ENCODE measurements at places on chromosomes 4 and X. TPM values are rescaled to one million over a fixed set of nuclear protein-coding genes. Genes with fewer than 3 reads are reported as not detected.

The THAP9 gene
- 5.3 TPM for total RNA-seq

The ARX gene
- total RNA-seq = not detected

- no peaks in the 10 kb centered on the region for H3K4me1 ChIP-seq
- no peaks in the 10 kb centered on the region for H3K36me3 ChIP-seq
- no peaks in the 10 kb centered on the region for H3K27me3 ChIP-seq
- no peak overlapping the region for H3K4me3 ChIP-seq
- DNase-seq = no peak
- no peak overlapping the region for H3K27ac ChIP-seq
Observed at GRCh38 chr4:103012060-103012459, 7.4 kb downstream of the SLC9B1 start.

The FAM9C gene
- not detected for total RNA-seq

DNA sequence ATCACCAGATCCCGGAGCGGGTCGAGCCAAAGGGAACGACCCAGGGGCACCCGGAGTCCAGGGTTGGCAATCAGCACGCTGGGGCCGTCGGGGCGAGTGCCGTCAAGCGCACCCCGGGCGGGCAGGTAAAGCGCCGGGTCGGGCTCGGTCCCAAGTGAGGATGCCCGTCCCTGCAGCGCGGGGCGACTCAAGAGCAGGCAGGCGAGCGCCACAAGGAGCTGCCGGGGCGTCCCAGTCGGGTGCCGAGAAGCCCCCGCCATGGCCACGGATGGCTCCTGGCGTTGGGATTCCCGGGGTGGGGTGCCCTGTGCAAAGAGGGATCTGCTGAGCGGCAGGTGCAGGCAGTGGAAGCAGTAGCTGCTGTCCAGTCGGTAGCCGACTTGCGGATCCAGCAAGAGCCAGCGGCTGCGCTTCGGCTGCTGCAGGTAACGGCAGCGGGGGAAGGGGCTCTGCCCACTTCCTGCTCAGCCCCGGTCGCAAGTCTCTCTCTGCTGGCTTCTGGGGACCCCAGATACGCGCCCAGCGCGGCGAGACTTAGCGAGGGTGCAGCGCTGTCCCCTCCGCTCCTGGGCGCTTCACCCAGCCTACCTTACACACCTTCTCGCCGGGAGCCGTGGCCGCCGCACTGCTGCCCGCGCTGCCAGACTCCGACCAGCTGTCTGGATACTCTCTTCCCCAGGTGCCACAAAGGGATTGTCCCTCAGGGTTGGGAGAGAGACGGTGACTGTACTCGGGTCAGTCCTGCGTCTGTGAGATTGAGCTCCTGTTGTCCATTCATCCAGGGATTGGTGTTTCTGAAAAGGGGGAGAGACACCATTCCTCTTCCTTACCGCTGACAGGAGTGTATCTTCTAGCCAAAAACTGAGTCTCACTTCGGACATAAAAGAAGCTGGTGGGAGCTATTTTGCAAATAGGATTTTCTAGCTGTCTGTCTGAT lies at the start of gene FREM3:
FREM3 (minus strand) TSS at position 260 of the 937 bp plus-strand sequence; CDS start at position 260, 0 bp downstream.
- no peak within 1 kb of the TSS for H3K4me3 ChIP-seq
- no peak for DNase-seq
- no peaks in the 10 kb centered on the region for H3K4me1 ChIP-seq

- H3K36me3 ChIP-seq = no peaks in the 10 kb centered on the region
- no peaks in the 10 kb centered on the region for H3K27me3 ChIP-seq
- H3K4me3 ChIP-seq = no peak overlapping the region
- DNase-seq = no peak
Observed at GRCh38 chr4:6226506-6226905, 26.2 kb upstream of the JAKMIP1 start.

GRCh38 chr4:80011636-80012236 lies 61.3 kb downstream of the ANTXR2 start:
- no peaks in the 10 kb centered on the region for H3K27me3 ChIP-seq
- DNase-seq = peak; percentile 64
- peaks cover 43% of the 10 kb centered on the region for H3K4me1 ChIP-seq

GRCh38 chr4:116015549-116015948 lies 902.1 kb upstream of the NDST4 start:
- DNase-seq = no peak
- H3K4me1 ChIP-seq = no peaks in the 10 kb centered on the region
- H3K27ac ChIP-seq = no peak overlapping the region
- H3K27me3 ChIP-seq = no peaks in the 10 kb centered on the region
- no peaks in the 10 kb centered on the region for H3K36me3 ChIP-seq
- H3K4me3 ChIP-seq = no peak overlapping the region

DNA sequence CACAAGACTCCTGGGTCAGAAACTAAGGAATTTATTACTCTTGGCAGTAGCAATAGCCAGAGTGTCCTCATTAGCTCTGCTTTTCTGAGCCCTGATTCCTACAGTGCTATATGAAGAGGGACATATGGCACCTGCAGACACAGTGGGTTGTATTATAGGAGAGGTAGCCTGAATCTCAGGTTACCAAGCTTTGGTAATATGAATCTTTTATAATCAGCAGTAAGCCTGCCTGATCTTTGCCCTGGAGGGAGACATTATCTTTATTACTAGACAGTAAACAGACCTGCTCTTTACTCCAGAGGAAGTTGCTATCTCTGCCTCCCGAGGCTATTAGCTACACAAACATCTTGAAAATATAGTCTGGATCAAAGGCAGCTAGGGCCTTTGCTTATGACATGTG lies 62.5 kb upstream of the HOPX start:
- no peaks in the 10 kb centered on the region for H3K36me3 ChIP-seq
- H3K4me1 ChIP-seq = peaks cover 9% of the 10 kb centered on the region
- no peak overlapping the region for H3K4me3 ChIP-seq
- no peaks in the 10 kb centered on the region for H3K27me3 ChIP-seq
- DNase-seq = no peak
- no peak overlapping the region for H3K27ac ChIP-seq

- H3K27me3 ChIP-seq = no peaks in the 10 kb centered on the region
- no peak overlapping the region for H3K27ac ChIP-seq
- H3K4me1 ChIP-seq = no peaks in the 10 kb centered on the region
- no peak overlapping the region for H3K4me3 ChIP-seq
Observed at GRCh38 chr4:21177092-21177491, 476.8 kb downstream of the PACRGL start.

GRCh38 chrX:86348669-86349068 lies 200.4 kb downstream of the DACH2 start:
- no peak overlapping the region for H3K4me3 ChIP-seq
- H3K27me3 ChIP-seq = no peaks in the 10 kb centered on the region
- no peak overlapping the region for H3K27ac ChIP-seq
- no peaks in the 10 kb centered on the region for H3K36me3 ChIP-seq
- no peaks in the 10 kb centered on the region for H3K4me1 ChIP-seq

DNA sequence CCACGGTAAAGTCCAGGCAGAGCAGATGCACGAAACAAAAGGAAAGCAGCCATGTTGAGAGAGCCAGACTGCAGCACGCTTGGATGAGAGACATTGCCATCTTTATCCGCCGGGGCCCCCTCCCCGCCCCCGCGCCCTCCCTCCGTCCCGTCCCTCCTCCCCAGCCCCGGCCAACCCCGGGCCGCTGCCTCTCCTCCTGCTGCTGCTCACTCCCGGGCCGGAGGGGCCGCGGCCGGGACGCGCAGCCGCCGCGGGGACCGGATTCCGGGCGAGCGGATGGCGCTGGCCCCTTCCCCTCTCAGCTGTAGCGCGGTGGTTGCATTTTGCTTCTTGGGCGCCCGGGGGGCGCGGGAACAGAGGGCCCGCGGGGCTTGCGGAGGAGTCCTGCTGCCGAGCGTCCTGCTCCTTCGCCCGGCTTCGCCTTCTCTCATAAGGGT lies 542 bp downstream of the RNF150 start:
- peaks cover 24% of the 10 kb centered on the region for H3K4me1 ChIP-seq
- peak overlapping the region; percentile 90 for H3K4me3 ChIP-seq
- H3K36me3 ChIP-seq = peaks cover 3% of the 10 kb centered on the region
- no peak for DNase-seq

DNA sequence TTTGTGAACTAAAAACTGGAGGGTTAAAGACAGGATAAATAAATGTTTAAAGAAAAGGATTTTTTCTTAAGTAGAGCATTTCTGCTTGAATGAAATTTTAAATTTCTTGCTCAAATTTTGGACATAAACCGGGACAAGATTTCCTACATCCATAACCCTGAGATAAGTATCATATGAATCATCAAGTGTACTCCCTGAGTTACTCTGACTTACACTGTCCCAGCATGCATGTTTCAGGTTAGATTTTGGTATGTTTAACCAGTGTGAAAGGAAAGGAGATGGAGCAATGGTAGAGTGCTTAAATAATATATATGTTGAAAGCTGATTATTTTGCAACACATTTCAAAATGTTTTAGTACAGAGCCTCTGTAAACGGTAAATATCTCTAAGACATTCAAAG lies 175.2 kb downstream of the ADGRL3 start:
- H3K27me3 ChIP-seq = no peaks in the 10 kb centered on the region
- H3K27ac ChIP-seq = no peak overlapping the region
- H3K4me1 ChIP-seq = no peaks in the 10 kb centered on the region

Data from SJSA1 (cell line).